Erythroblast (primary cell): ENCODE measurements at places on chromosomes 3 and 15.

DNA sequence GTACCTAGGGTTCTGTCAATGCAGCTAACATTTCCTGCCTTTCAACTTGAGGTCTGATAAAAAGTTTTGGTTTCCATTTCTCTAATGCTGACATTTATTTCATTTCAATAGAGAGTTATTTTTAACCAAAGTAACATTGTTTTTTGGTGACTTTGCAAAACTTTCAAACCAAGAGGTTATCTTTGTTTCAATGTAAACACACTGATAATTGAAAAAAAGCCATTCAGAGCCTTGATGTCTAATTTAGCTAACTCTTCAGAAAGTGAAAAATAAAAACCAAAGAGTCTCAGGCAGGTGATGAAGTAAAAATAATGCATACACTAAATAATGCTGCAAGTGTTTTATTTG, 9.6 kb upstream of the TIPARP start:
- DNase-seq = no peak

DNA sequence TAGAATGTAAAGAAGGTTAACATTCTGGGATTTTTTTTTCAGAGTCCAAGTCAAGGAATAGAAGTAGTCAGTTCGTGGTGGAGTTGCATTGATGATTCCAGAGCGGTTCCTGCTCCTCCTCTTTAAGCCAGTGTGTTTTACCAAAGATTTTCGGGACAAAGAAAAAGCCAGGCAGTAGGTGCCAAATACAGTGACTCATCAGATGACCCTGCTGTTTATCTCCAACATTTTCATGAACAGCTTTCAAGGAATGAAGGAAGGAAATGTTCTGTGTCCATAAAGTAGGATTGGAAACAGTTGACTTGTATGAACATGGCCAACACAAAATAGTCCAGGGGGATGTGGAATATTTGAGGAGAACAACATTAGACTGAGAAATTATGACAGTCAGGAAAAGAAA, 142.4 kb upstream of the TMC3 start:
- no peak for DNase-seq

GRCh38 chr3:193816656-193817311, 223.8 kb downstream of the OPA1 start:
- DNase-seq = no peak

DNA sequence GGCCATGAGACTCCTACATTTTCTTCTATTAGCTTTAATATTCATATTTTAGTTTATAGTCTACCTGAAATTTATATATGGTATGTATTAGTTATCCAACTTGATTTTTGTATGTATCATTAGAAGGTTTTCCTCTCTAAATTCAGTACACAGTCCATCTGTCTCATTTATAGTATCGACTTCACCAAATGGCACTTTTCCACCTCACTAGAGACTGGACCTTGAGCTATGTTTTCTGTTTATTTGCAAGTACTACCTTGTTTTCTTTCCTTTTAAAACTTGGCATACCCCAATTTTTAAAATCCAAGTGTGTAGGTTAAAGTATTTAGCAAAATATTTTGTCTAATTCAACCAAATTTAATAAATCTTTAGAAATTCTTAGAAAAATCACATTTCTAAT, 1137.5 kb downstream of the NSUN3 start:
- no peak for DNase-seq

- DNase-seq = no peak
Measured at GRCh38 chr15:39052323-39052705, 487.7 kb upstream of the RASGRP1 start.

DNA sequence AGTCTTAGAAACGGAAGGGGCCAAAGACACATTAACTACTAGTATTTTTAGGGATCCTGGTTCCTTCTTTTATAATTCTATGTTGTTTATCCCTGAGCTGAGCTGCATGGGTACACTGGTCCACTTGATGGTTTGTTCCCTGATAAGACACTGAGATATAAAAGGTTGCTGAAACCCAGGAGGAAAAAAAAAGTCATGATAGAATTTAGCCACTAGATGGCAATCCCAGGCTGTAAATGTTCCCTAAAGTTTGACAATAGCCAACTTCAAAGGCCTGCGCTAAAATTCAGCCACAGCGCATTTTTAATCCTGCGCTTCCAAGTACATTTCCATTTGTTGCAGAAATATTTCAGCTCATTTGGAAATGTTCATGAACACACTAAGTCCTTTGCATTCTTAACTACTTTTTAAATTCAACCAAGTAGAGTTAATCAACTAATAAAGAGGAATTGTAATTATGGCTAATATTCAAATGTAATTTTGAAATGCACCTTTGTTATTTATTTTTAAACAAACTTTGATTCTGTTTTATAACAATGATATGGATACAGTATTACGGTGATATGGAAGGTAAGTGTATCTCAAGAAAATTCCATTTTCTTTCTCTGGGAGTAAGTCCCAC, 249.3 kb upstream of the FEZF2 start:
- peak; percentile 59 for DNase-seq

DNA sequence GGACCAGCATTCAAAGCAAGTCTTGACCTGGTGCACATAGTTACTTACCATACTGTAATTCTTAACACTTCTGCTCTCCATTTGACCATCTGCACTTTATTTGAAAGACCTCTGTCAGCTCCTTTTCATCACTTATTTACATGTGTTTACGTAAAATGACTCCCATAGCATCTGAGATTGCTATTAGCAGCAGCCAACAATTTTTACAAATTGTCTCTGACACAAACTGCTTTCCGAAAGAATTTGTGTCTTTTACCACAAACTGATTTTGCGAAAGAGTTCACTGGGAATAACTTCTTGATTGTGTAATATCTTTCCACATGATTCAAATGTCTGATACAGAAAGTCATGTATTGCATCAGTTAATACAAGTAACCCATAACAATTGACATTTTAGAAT, 144.1 kb upstream of the PEX5L start:
- DNase-seq = no peak

- DNase-seq = peak; percentile 43
Measured at GRCh38 chr3:15040844-15041243, 24.3 kb downstream of the MRPS25 start.

DNA sequence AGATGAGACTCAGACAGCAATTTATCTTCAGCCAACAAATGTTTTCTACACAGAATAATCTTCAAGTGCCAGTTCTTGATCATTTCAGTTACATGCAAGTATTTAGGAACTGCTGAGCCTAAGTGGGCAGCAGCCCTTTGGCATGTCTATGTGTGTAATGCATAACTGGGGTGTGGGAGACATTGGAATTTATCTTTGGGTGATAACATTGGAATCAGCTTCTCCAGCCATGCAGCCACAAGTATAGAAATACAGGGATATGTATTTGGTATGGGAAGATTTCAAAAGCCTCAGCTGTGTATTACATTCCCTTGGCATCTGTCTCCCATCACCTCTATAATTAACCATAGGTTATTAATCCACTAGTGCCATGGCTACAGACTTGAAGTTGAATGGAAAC, 63.4 kb upstream of the FOXP1 start:
- no peak for DNase-seq

DNA sequence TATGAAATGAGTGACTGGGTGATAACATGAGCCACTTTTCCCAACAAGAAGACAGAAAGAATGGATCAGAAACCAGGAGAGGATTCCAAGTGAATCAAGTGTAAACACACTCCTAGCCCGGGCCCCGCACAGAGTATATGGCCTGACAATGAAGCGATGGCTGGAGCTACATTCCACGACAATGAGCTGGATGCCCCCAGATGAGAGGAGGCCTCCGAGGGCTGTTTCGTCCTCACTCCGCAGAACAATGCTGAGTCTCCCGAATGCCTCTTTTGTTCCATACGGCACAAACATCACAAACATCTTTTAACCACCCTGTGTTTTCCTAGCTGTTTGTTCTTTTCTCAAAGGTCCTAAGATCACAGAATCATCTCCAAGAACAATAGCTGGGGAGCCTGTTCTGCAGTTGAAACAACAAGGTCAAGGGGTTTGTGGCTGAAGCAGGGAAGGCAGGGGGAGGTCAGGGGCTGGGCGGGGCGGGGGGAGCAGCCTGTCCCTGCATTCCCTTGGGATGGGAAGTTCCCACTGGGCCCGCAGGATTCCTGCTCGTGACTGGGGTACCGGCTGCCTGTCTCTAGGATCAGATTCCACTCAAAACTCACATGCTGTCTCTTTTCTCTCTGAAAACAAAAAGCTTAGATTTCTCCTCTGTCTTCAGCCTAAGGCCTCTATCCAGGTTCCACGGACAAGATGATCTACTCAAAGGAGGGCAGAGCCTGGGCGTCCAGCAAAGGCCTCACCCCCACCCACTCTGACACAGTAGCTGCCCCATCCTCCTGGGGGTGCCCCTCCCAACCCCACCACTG, 151.3 kb downstream of the XXYLT1 start:
- DNase-seq = no peak

DNA sequence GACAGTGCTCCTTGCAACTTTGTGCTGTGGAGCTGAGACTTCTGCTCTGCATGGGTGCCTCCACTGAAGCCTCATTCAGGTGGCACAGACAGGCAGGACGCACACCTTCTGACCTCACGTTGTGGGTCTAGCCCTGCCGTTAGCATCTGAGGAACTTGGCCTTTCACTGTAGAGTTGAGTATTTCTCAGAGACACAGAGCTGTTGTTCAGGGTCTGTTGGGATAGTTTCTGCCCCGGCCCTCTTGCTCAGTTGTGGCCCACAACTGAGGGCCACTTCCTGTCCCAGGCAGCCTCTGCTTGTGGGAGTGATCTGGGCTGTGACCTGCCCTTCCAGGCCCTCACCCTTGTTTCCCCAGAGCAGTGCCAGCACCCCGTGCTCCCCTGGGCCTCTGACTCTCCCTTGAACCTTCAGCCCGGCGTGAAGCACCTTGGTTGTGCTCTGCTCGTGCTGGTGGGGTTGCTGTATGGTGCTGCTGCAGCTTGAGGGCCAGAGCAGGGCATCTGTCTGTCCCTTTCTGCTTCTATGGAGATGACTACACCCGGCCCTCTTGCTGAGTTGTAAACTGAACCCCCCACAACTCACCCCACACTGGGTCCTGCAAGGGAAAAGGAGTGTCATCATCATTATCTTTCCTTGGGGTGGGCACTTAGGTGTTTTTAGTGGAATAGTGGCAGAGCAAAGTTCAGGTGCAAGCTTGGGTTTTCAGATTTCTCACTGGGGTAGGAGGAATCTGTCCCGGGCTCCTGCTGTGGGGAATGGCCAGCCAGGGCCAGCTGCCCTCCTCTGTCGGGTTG, 11.7 kb downstream of the BAHD1 start:
- no peak for DNase-seq

DNA sequence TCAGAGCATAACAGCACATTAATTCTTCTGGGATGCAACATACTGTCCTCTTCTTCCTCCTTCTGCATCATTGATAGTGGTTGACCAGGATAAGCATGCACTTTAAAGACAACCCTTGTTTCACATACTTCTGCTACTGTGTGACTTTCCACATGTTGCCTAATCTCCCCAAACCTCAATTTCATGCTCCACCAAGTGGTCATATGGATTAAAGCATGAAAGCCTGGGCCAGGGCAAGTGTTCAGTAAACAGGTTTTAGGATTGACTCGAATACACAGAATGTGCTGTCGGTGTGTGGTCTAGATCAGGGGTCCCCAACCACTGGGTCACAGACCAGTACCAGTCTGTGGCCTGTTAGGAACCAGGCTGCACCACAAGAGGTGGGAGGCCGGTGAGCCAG, 22.5 kb upstream of the BFSP2 start:
- peak; percentile 14 for DNase-seq

DNA sequence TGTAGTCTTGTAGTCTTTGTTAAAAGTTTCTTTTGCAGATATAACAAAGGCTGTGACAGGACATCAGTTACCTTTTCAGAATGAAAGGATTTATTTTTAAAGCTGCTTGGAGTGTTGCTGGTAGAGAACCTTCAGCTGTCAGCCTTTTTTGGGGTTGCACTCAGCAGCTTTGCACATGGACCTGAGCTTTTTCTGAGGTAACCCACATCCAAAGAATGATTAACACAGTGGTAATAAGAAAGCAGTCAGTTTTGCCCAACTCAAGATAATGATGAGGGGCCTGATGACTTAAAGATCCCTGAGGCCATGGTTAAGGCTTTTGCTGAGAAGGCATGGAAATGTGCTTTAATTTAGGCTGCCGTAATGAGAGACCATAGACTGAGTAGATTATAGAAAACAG, 1042.7 kb downstream of the PLOD2 start:
- no peak for DNase-seq

DNA sequence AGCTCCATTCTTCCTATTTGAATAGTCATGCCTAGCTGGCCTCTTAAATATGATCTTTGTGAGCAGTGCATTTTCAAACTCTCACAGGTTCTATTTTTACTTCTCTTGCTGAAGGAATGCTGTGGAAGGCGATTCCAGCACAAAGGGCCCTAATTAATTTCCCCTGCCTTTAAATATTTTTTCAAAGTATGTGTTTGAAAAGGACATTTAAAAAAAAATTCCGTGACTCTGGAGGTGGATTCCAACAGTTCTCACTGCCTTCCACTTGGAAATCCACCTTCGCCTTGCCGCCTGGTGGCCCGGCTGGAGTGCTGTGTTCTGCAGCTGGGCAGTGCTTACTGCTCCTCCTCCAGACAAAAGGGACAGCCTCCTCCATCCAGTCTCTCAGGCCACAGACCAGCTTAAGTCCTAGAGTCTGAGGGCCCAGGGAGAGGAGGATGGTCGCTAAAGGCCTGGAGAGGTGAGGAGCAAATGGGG, 61.5 kb upstream of the CORO2B start:
- no peak for DNase-seq

GRCh38 chr3:23740517-23740965, 65.2 kb upstream of the UBE2E1 start:
- DNase-seq = no peak

GRCh38 chr3:38507120-38507519, 11.0 kb downstream of the EXOG start:
- no peak for DNase-seq

DNA sequence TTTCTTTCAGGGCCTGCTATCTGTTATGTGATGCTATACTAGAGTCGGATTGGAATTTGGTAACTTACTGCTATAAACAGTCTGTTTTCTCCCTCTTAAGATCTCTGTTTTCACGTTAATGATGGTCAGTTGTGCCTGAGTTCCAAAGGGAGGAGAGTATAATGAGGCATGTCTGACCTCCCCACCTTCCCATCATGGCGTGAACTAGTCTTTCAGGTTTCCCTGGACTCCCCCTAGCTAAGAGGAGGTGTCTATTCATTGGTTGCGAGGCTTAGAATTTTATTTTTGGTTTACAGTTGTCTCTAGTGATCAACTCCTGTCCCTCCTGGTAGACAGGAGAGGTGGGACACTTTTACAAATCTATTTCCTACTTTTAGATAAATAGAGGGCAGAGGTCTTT, 27.8 kb upstream of the PXYLP1 start:
- DNase-seq = no peak

- no peak for DNase-seq
Measured at GRCh38 chr3:194592798-194593752, 40.1 kb downstream of the TMEM44 start.
